ENCODE measurements at places on chromosomes 6 and 20. TPM values are rescaled to one million over a fixed set of nuclear protein-coding genes. Genes with fewer than 3 reads are reported as not detected.

Gene PSMB1
- total RNA-seq: 190 TPM

Gene PAK5
- 0.48 TPM for total RNA-seq

Gene BFSP1
- 3.3 TPM for total RNA-seq

Gene BPIFB4
- not detected for total RNA-seq

Gene TUBB
- 376 TPM for total RNA-seq

Gene RAB5IF
- 34.8 TPM for total RNA-seq

Gene OR12D3
- not detected for total RNA-seq

- no peak for DNase-seq
Measured at GRCh38 chr6:53979468-53980067, 131.7 kb upstream of the MLIP start.

GRCh38 chr6:106318851-106319250, 6.7 kb downstream of the ATG5 start:
- DNase-seq: no peak

GRCh38 chr6:150881911-150882481, 16.5 kb downstream of the MTHFD1L start:
- DNase-seq: peak; percentile 70

DNA sequence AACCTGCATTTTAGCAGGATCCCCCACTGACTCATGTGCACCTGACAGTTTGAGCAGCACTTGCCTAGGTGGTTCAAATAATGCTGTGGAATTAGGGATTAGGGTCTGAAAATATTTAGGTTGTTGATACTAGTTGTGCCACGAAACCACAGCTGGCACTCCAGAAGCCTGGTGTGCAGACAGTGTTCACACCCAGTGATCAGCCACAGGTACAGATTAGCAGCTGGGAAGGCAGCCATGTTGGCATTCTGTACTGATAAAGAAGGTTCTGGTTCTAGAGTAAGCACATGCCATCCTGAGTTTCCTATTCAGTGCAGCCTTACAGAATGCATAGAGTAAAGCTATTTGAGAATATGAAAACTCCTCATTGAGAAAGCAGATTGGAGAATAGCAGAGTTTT, 30.1 kb downstream of the TMEM74B start:
- no peak for DNase-seq

DNA sequence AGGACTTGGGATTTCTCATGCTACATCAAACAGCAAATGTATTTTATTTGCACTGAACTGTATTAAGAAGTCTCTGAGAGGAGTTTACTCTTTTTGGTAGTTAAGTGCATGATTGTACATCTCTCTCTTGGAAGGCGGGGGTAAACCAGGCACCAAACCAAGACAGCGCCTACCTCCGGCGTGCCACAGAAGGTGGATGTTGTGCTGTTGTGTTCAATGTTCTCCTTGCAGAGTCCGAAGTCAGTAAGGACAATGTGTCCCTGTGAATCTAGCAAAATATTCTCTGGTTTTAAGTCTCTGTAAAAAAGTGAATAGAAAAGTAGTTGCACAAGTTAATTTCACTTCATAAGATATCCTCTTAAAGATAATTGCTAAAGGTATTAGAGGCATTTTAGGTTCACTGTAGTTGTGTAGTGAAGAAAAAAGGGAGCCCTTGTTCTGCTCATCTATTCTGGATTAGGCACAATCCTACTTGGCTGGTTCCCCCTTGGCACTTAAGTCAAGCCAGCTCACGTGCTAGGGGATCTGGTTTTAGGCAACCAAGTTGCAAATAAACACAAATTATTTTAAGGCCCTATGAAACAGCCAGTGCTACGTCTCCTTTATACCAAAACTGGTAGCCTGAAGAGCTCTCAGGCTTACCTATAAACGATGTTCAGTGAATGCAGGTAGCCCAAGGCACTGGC, 119.7 kb upstream of the SLC2A12 start:
- DNase-seq: no peak

- DNase-seq: no peak
Measured at GRCh38 chr6:39301606-39302005, 12.6 kb downstream of the KCNK17 start.

DNA sequence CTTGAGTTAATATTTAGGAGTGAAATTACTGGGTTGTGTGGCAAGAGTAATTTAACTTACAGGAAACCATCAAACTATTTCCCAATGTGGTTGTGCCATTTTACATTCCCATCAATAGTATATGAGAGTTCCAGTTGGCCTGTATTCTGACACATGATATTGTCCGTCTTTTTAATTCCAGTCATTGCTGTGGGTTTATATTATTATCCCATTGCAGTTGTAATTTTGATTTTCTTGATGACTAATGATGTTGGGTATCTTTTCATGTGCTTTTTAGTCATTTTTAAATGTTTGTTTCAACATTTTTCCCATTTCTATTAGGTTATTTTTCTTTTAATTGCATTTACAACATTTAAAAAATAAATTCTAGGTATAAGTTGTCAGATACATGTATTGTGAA, 614.0 kb downstream of the UTRN start:
- DNase-seq: no peak

DNA sequence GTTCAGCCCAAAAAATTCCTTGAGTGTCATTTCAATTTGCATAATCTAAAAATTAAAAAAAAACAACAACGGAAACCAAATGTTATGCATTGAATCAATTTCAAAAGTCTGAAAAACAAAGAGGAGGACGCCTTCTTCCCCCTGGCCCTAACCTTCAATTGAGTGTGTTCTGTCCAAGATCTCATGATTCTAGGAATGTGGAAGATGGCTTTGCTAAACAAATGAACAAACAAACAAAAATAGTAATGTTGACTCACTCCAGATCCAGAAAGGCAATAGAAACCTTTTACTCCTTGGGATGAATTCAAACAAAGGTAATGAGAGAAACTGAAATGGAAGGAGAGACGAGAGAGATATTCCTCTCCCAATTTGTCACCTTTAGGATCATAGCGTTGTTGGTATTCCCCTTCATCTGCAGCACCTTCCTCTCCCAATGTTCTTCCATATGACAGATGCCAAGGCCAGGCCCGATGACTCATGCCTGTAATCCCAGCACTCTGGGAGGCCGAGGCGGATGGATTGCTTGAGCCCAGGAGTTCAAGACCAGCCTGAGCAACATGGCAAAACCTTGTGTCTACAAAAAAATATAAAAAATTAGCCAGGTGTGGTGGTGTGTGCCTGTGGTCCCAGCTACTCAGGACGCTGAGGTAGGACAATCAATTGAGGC, 109.2 kb upstream of the ADGRF1 start:
- DNase-seq: no peak

- DNase-seq: peak; percentile 26
Measured at GRCh38 chr6:152598901-152599537, 38.1 kb downstream of the SYNE1 start.

GRCh38 chr6:108348655-108349349, 53.9 kb downstream of the AFG1L start:
- no peak for DNase-seq

- DNase-seq: no peak
Measured at GRCh38 chr6:146909376-146909775, 294.8 kb upstream of the STXBP5 start.

- DNase-seq: no peak
Measured at GRCh38 chr6:45591890-45592289, 214.2 kb upstream of the SUPT3H start.

- DNase-seq: no peak
Measured at GRCh38 chr20:51360451-51361201, 181.9 kb downstream of the NFATC2 start.

DNA sequence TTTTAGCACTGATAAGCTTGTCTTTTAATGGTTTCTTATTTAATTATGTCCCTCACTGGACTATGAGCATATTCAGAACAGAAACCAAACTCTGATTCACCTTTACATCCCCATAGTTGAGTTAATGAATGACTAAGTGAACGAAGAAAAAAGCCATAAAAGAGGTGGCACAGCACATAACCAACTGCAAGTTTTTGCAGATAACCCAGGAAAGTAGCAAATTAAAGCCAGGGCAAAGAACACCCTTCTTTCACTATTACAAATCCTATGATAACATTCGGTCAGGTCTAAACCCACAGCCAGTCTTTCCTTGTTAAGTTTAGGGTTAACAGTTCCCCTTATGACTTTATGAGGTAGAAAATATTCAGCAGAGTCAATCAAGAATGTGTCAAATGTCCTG, 102.7 kb downstream of the RIN2 start:
- no peak for DNase-seq

- DNase-seq: no peak
Measured at GRCh38 chr20:58044286-58044685, 184.2 kb downstream of the ANKRD60 start.
